ENCODE measurements at places on chromosomes 11 and 22.

DNA sequence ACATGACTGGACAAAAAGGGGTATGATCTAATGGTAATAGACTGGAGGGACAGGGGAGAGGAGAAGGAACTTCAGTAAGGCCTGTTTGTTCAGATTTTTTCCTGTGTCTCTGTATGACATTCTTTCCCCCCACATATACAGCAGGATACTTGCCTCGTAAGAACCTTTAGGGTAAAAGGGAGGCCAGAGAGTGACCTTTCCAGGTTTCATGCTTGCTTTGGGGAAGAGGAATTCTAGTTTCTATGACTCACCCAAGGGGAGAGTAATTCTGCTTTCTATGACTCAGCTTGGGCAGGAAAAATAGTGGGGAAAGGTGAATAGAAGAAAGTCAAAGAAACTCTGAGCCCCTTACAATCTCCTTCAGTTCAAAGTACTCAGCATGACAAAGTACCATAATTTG is 457.0 kb downstream of the DLG2 start:
- no peak for DNase-seq

DNA sequence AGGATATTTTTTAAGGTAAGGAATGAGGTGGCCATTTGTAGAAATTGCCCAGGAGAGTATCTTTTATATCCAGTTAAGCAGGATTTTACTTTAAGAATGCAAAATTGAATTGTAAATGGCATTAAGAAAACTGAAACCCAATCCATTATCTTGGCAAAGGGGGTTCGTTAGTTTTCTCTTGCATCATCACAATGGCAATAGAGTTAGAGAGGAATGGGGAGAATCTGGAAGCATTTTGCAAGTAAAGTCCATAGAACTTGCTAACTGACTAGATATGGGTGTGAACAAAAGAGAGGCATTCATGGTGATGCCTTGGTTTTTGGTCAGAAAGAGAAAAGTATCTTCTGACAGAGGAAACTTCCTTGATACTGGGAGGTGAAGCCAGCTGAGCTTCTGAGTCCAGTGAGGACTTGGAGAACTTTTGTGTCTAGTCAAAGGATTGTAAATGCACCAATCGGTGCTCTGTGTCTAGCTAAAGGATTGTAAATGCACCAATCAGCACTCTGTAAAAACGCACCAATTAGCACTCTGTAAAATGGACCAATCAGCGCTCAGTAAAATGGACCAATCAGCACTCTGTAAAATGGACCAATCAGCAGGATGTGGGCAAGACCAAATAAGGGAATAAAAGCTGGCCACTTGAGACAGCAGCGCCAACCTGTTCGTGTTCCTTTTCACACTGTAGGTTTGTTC is 3.6 kb upstream of the CCDC117 start:
- no peak for DNase-seq

GRCh38 chr22:45162531-45162930 is 1.2 kb upstream of the NUP50 start:
- no peak for DNase-seq

DNA sequence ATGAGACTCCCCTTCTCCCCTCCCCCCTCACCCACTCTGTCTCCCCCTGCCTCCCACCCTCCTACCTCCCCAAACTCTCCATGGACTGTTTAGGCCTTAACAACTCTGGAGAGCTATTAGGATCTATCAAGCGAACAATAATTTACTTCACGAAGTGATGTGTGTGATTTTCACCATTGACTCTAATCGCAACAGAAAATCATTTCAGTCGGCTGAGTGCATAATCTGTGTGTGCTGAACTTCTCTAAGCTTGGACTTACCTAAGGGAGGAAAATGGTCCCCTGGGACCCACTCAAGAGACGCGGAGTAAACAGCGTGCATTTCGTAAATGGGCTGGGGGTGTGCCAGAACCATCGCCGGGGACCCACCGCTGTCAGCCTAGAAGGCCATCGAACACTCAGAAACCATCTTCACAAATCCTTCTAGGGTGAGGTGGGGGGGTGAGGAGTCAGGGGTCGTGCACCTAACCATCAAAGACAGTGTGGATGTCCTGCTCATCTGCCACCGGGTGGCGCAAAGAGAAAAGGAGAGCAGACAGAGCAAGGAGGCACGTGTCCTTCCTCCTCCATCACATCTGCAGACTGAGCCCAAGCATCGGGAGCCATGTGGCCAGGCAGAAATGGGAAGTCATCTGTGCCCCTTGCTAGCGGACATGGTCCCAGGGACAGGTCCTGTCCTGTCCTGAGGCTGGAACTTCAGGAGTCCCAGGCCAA is 62.1 kb upstream of the NUP50 start:
- DNase-seq: peak; percentile 15

DNA sequence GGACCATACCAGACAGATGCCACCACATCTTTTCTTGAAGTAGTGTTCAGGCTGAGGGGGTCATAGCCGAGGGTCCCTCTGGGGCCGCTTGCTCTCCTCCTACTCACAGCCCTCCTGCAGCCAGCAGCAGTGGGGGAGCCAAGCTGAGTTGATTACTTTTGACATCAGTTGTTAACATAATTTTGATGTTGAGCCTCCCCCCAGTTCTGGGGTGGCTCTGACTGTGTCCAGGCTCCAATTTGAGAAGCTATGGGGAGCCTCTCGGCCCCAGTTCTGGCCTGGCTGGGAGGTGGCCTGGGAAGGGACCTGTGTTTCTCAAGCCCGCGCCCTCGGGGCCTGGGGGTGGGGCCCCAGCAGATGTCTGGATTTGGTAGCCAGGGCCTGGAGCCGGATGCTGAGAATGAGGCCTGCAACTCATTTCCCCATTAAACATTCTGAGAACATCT is 47.9 kb downstream of the KCNQ1OT1 start:
- no peak for DNase-seq

GRCh38 chr11:77178150-77178549 is 50.1 kb downstream of the MYO7A start:
- no peak for DNase-seq

DNA sequence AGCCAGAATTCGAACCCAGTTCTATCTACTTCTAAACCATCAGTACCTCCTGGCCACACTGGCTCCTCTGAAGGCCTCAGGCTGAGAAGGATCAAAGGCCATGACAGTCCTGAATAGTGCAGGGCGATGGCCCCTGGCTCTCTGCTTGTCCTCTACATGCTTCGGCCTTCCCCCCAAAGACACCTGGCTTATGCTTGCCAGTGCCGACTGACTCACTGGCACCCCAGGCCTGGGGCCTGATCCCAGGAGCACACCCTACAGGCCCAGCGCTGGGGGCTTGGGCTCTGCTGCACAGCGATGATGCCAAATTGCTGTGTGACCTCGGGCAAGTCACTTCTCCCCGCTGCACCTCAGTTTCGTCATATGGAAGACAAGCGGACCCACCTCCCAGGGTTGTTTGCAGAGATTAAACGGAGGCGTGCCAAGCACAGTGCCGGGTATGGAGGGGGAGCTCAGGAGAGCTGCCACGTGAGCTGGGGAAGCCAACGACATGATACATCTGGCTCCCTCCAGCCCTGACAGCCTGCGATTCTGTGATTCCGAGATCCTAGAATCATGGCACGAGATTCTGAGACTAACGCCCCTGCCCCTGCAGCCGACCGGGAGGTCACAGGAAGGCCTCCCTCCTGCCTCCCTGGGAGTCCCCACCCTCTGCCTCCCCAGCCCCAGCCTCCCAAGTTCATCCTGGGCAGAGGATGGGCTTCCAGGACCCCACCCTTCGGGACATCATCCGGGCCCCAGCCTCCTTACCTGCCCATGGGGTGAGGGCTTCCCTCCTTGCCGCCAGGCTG is 1.0 kb downstream of the SSTR3 start:
- no peak for DNase-seq

GRCh38 chr11:62108017-62108750 is 15.6 kb upstream of the INCENP start:
- peak; percentile 64 for DNase-seq

DNA sequence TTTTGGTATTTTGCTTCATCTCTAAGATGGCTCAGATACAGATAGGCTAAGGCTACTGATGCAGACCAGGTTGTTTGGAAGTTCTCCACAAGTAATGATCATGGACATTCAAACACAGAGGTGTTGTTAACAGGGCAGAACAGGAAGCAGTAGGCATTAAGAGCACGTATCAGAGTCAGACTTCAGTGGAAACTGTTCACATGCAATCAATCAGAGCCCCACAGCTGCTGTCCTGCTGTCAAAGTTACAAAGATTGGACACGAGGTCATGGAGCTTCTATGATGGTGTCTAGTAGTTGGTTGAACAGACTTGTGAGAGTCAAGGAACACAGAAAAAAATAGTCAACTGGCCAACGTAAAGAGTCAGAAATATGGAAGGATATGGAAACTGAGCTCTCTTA is 19.8 kb downstream of the OR10D3 start:
- no peak for DNase-seq

DNA sequence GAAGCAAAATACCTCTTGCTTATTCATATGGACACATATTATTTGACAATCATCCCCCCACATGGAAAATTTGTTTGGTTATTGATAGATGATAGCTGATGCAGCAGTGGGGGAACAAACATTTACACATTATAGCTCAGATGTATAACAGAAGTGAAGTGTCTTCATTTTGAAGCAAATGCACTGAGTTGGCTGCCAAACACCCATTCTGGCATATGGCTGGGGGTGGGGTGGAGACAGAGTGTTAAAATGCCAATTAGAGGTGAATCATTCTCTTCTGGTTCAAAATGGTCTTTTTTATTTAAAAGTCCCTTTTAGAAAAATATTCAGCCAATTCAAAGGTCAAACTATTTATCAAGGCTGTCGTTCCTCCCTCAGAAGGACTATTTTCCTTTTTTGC is 157.3 kb upstream of the TRPC6 start:
- no peak for DNase-seq

DNA sequence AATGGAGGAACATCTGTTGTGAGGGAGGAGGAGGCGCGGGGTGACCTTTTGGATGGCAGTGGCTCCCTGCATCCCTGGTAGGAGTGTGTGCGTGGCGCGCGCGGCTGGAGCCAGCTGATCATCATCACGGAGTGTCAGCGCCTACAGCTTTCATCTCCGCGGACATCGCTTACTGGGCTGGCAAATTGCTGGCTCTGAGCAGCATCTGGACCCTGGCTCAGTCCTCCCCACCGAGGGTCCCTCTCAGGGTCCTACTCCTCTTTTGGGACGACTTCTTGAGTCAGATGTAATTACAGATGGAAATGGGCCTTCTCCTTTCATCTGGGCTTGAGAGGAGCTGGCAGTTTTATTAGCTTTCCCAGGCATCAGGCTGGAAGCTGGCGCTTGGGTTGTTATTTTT is 85.3 kb downstream of the CACNA1I start:
- DNase-seq: no peak

GRCh38 chr22:46675479-46675878 is 55.3 kb downstream of the GRAMD4 start:
- no peak for DNase-seq

GRCh38 chr11:111637885-111638284 is 35.6 kb downstream of the SIK2 start:
- DNase-seq: no peak

DNA sequence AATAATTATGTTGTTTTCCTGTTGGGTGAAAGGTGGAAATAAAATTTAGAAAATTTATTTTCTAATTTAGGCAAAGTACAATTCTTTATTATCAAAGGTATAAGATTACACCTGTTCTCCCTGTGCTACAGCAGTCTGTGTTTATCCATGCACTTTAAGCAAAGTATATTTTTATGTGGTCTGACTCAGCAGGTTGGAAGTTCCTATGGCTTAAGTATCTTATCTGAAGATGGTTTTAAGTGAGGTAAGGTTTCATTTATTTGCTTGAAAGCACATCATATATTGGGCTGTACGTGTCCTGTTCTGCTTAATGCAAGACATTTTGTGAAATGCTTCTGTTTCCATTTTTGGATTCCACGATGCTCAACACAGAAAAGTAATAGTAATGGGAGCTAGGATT is 14.6 kb downstream of the PPME1 start:
- no peak for DNase-seq

DNA sequence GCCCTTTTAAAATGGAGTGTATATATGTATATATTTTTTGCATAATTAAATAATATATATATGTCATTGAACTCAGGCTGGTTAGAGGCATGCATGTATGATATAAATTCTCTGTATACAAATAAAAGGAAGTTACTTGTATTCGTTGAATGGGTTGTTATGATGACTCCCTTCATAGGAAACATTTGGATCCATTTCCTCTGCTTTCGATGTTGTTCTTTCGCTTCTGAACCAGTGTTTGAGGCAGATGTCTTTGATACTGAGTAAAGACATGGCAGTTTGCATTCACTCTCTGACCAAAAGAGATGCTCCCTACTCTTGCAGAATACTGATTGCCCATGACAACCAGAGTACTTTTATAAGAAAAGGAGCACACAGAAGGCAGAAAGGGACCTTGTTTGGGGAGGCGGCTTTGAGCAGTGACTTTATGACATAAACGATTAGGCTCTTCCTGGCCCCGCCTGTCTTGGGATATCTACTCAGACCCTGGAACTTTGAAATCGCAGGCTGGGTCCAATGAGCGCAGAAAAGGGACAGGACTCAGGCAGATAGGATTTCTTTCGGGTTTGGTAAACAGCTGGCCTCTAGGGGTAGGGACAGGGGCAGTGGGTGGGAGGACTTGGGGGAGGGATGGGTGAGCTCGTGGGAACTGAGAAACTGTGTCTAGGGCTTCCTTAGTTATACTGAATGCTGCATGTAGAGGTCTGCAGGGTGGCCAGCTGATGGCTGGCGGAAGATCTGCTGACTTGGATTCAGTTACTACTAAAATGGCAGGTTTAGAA is 23.2 kb downstream of the TIMP3 start:
- DNase-seq: no peak

DNA sequence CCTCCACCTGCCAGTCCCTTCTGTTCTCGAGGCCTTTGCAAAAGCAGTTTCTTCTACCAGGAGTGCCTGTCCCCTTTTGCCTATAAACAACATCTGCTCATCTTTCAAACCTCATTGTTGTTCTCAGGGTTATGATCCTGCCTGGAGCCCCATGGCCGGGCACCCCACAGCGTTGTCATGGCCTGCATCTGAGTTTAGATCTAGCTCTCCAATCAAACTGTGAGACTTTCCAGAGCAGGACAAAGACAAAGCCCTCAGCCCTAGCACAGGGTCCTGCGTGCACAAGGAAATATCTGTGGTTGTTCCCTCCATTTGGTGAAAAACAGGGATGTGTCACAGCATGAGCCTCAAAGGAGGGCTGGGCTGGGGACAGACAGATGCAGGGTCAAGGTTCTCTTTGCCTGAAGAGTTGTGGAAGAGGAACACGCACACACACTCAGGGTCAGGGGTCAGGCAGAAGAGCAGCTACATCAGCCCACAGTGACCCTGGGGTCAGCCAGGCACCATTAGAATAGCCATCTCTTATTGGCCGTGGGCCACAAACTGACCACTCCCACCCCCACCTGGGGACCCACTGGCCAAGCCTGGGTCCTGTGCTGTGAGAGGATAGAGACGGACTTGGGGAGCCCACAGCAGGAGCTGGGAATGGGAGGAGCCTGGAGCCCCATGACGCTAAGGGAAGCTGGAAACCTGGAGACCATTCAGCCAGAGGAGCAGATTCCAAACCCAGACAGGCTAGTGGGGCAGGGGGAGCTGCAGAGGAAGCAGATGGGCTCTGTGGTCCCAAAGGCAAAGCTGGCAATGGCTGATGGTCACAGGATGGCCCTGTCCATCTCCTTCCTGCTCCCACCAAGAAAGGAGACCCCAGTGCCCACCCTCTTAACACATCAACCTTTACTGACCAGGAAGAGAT is 99.4 kb downstream of the PDE2A start:
- DNase-seq: no peak
